ENCODE measurements at places on chromosomes 13 and 19.

GRCh38 chr13:46668931-46669525 is 116.1 kb downstream of the LRCH1 start:
- DNase-seq, result no peak

- no peak for DNase-seq
Measured at GRCh38 chr19:48571378-48572162, 19.6 kb downstream of the SULT2B1 start.

GRCh38 chr13:103805771-103806170 is 739.6 kb upstream of the SLC10A2 start:
- DNase-seq, result no peak

- no peak for DNase-seq
Measured at GRCh38 chr13:94369972-94370436, 109.5 kb downstream of the DCT start.

DNA sequence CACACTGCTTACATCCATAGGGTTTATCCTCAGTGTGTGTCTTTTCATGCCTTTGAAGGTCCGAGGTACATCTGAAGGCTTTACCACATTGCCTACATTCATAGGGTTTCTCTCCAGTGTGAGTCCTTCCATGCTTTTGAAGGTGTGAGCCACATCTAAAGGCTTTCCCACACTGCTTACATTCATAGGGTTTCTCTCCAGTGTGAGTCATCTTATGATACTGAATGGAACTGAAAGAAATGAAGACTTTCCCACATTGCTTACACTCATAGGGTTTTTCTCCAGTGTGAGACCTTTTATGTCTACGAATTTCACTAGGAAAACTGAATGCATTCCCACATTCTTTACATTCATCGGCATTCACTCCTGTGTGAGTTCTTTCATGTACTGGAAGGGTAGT is 7.1 kb downstream of the ZNF20 start:
- DNase-seq, result no peak

- DNase-seq, result no peak
Measured at GRCh38 chr19:3266792-3267514, 42.5 kb downstream of the CELF5 start.

DNA sequence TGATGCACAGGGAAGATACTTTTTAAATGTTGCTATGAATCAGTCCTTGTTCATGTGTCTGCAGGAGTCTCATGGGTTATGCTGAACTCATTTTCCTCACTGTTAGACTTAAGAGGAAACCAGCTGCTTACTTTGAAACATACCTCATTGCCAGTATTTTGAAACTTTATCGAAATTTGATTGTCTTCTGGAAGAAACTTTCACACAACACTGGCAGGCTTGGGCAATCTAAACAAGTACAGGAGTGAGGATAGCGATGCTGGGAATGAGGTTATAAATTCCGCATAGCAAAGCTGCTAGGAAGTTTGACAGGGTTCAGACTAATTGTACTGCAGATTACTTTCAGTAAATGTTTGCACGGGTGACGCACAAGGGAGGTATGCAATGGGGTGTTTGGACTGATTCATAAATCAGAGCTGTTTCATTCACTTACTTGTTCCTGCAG is 245.7 kb downstream of the DNAJC15 start:
- no peak for DNase-seq

- DNase-seq, result no peak
Measured at GRCh38 chr13:109654341-109655205, 131.8 kb downstream of the IRS2 start.

- DNase-seq, result peak; percentile 58
Measured at GRCh38 chr19:13843104-13843921, 33.6 kb upstream of the NANOS3 start.

- no peak for DNase-seq
Measured at GRCh38 chr13:48403151-48403631, 9.7 kb downstream of the LPAR6 start.

- DNase-seq, result no peak
Measured at GRCh38 chr19:15253513-15253912, 21.3 kb upstream of the EPHX3 start.

DNA sequence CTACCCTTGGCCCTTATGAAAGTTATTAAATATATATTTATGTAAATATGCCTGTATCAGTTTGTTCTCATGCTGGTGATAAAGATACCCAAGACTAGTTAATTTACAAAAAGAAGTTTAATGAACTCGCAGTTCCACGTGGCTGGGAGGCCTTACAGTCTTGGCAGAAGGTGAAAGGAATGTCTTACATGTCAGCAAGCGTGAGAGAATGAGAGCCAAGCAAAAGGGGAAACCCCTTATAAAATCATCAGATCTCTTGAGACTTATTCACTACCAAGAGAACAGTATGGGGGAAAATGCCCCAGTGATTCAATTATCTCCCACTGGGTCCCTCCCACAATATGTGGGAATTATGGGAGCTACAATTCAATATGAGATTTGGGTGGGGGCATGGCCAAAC is 506.0 kb upstream of the ATXN8OS start:
- DNase-seq, result no peak

- peak; percentile 39 for DNase-seq
Measured at GRCh38 chr13:77565635-77566034, 30.1 kb downstream of the SCEL start.

DNA sequence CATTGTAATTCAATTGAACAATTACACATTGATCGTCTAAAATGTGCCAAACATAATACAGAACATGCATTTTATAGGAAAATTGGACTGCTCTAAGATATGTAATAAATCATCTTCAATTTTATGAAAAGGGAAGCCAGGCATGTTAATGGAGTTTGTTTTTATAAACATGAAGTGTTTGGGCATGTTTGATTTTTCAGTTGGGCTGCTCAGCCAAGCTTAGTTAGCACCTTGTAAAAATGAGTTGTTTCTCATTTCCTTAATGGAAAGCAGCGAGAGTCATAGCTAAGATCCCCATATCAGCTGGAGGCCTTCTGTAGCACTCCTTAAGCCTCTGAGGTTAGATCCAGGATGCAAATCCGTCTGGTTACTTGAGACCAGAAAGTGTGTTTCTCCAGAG is 422.3 kb downstream of the SPRY2 start:
- DNase-seq, result no peak

DNA sequence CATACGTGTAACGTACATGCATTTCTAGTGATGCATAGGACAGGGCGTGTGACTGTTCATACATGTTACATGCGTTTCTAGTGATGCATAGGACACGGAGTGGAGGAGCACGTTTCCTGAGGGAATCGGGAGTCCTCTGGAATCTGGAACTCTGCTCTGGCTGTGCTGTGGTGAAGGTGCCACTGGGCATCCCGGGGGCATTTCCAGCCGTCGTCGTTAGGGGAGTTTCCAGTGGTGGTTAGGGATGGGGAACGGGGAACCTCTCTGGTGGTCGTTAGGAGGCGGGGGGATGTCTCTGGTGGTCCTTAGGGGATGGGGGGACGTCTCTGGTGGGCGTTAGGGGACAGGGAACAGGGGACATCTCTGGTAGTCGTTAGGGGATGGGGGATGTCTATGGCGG is 209.6 kb upstream of the SOX1 start:
- DNase-seq, result no peak

DNA sequence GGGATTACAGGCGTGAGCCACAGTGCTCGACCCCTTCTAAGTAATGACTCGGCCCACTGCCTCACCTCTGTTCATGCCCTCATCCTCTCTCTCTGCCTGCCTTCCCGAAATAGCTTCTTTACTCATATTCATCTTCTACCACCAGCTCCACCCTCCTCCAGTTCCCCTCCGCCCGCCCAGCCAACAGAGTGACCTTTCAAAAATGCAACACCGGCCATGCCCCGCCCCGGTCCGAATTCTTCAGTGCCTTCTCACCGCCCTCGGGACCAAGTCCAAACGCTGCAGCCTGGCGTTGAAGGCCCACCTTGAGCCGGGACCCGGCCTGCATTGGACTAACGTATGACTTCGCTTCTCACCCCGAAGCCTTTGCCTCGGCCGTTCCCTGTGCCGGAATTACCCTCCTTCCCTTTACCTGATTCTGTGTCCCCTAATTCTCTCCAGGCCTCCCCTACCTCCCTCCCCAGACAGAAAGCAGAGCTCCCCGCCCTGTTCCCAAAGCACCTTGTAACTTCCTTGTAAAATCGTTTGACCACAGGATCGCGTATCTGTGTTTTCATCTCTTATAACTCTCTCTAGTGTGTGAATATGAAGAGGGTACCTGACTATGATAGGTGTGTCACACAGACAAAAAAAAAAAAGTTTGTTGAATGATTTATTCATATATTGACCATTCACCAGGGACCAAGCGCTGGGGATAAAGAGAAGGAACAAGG is 8.1 kb upstream of the MUC16 start:
- no peak for DNase-seq

DNA sequence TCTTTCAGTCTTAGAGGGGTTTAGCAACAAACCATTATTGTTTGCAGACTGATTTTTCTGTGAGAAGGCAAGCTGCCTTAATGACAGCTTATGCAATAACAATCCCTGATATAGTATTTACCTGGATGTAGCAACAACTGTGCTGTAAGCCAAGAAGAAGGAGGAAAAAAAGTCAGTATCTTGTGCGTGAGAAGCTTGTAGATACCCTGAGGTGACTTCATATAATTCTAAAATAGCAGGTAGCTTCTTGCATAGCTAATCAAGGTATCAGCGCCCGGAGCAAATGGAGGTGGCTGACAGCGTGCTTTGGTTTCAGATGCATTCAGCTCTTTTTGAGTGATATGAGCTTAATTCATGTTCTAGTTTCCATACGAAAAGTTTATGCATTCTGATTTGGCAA is 309.8 kb downstream of the KLF5 start:
- DNase-seq, result no peak

GRCh38 chr19:10270180-10270615 is 722 bp upstream of the ICAM1 start:
- DNase-seq, result peak; percentile 39

DNA sequence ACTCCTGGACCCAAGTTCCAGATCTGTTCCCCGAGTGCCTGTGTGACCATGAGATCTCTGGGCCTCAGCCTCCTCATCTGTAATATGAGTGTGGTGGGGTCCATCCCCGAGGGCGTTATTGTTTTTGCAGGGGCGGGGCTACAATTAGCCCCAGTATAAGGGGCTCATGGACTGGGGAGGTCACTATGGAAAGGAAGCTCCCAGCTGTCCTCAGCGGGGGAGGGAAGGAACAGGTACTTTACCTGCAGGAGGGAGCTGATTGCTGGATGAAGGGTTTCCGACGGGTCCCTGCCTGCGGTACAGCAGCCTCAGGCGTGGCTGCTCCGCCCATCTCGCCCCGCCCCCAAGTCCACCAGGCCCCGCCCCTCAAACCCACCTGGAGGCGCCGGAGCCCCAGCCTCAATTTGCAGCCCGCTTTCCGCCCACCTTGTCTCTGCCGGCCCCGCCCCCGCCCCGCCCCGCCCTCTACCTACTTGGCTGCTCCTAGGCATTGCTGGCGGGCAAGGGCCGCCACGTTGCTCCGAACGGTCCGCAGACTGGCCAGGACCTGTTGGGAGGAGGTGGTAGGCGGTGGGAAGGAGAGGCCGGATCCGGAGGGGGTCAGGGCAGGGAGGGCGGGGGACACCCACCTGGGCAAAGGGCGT is 5.5 kb downstream of the PDE4C start:
- no peak for DNase-seq

DNA sequence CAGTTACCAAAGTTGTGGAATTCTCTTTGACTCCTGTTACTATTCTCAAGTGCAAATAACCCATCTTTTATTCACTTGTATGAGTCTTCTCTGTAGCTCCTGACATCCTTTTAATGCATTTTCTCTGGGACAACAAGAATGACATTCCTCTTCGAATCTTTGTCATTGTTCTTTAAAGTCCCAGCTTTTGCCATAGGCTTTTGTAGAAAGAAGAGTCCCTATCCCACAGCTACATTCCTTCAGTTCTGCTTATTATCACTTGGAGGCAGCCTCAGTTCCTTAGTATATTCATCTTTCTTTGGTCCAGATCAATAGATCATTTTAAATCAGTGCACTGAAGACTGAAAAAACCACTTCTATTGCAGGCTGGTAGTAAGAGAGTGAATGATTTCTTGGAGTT is 560.2 kb downstream of the DACH1 start:
- no peak for DNase-seq

GRCh38 chr13:49063011-49063410 is 87.3 kb downstream of the FNDC3A start:
- DNase-seq, result no peak

DNA sequence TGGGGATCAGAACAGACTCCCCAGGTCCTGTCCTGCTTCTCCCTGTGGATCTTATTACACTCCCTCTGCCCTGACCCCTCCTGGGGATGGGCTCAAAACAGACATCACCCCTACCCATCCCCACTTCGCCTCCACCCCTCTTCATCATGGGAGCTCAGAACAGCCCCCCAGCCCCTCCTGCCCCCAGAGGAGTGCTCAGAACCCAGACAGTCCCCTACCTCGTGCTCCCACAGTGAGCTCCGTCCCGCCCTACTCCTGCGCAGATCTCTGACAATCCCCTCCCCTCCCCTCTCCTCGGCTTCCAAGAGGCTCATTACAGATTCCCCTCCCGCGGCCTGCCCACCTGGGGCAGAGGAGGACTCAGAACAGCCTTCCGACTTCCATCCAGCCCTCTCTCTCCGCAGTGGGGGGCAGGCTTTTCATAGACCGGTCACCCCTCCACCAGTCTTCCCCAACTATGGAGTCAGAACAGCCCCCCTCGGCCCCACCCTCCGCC is 6.1 kb downstream of the NXNL1 start:
- DNase-seq, result peak; percentile 52

GRCh38 chr13:44648392-44649103 is 72.4 kb upstream of the TSC22D1 start:
- peak; percentile 29 for DNase-seq

DNA sequence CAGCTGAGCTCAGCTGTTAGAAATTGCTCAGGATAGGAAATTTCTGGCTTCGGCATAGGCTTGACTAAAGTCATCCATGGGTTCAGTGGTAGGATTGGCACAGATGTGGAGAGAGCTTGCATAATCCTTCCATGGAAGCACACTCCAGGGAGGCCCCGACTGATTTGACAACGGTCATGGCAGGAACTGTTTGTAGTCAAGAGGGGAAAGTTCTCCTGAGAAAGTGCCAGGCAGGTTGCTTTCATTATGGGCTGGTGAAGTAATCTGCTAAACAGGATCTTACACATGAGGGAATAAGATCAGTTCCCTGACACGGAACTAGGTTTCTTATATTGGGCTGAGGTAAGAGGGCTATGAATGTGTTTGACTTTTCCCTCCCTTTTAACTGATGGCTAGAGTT is 120.1 kb downstream of the RGCC start:
- no peak for DNase-seq

- no peak for DNase-seq
Measured at GRCh38 chr13:37475966-37476365, 122.6 kb downstream of the POSTN start.

GRCh38 chr13:66689037-66689619 is 541.0 kb downstream of the PCDH9 start:
- peak; percentile 19 for DNase-seq

- DNase-seq, result peak; percentile 15
Measured at GRCh38 chr19:14577885-14578427, 4.9 kb upstream of the CLEC17A start.

GRCh38 chr13:99228737-99229691 is 28.4 kb downstream of the UBAC2 start:
- DNase-seq, result peak; percentile 41

- peak; percentile 15 for DNase-seq
Measured at GRCh38 chr13:66895780-66896179, 334.4 kb downstream of the PCDH9 start.

- peak; percentile 91 for DNase-seq
Measured at GRCh38 chr19:15199661-15200552, 888 bp downstream of the NOTCH3 start.

GRCh38 chr13:41216160-41216559 is 21.8 kb upstream of the KBTBD7 start:
- DNase-seq, result no peak

All from SK-N-SH (cell line).